ENCODE measurements at places on chromosomes 16 and 17.

- no peak for DNase-seq
Measured at GRCh38 chr16:16148755-16149154, 74.5 kb downstream of the ABCC6 start.

DNA sequence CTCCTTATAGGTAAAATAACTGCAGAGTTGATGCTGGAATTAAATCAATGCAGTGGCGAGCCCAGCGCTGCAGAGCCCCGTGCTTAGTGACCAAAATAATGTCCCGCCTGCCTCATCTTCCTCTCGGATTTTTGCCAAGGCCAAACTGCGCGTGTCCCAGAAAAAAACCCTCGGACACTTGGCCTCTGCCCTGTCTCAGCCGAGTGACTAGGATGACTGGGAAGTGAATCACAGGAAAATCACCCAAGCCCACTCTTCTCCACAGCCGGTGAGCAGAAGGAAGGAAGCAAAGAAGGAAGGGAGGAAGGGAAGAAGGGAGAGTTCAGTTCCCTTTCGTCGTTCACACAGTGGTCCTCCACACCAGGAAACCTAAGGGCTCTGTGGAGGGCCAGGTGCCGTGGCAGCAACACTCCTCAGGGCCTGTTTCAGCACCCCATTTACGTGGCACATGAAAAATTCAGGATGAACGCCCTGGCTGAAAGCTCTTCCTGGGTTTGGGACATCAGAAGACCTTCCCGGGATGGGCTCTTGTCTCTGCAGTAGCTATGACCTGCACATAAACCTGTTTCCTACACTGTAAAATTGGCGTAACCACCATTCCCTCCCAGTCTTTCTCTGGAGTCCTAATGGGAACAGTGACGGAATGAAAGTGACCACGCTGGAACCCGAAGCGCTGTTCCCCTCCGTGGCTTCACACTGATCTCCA is 25.4 kb upstream of the HOXB13 start:
- peak; percentile 26 for DNase-seq

DNA sequence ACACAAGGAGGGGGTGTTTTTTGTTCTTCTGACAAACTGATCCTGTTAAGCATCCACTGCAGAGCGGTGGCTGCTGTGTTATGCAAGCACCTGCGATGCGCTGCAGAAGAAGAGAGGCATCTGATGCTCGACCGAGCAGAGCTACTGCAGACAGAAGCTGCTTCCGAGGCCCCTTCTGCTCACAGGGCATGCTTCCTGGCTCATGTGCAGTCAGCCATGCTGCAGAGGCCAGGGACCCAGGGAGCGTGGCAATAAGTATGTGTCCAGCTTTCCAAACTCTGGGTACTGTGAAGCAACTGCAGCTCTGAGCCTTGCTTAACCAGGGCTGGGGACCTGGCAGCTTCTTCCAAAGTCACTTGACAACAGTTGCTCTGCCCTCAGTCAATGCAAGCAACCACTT is 448.6 kb upstream of the RBFOX1 start:
- DNase-seq: peak; percentile 40

- no peak for DNase-seq
Measured at GRCh38 chr17:75762513-75763268, 2.3 kb downstream of the GALK1 start.

GRCh38 chr17:35536664-35537171 is 760 bp downstream of the SLFN12L start:
- DNase-seq: no peak

DNA sequence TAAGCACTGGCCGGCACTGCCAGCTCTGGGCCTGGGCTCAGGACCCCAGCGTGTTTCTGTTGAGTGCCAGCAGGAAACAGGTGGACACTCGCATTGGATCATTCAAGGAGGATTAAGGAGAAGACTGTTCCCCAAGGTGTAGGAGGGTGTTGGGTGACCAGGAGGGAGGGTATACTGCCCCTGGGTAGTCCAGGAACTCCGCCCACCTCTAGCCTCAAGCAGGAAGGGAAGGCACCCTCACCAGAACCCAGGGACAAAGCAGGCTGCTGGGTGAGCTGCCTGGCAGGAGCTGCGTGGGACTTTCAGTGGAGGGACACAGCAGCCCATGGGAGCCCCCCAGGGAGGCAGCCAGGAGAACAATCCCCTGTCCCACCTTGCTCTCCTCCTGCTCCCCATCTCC is 7.7 kb upstream of the RAB37 start:
- DNase-seq: no peak

DNA sequence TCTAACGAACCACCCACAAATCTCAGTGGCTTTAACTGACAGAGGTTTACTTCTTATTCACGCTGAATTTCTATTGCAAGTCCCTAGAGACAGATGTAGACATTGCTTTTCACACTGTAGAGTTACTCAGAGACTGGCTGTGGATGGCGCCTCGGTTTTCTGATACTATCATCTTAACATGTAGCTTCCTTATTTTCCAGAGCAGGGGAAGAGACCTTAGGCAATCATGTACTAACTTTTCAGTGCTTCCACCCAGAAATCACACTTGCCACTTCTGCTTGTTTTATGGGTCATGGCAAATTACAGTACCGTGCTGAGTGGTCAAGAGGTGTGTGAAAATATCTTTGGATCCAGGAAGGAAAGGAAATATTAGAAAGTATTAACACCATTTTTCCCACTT is 65.4 kb downstream of the MAF start:
- DNase-seq: no peak

DNA sequence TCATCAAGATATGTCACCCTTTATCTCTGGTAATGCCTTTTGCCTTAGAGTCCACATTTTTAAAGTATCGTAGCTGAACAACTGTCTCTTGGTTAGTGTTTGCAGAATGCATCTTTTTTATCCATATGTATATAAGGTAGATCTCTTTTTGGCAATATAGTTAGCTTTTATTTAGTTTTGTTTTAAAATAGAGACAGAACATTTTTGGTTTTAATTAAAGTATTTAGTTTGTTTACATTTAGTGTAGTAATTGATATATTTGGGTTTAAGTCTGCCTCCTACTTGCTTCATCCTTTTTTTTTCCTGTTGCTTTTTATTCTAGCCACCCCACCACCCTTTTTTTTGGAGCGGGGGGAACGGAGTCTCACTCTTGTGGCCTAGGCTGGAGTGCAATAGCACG is 184.6 kb upstream of the CHMP6 start:
- no peak for DNase-seq

DNA sequence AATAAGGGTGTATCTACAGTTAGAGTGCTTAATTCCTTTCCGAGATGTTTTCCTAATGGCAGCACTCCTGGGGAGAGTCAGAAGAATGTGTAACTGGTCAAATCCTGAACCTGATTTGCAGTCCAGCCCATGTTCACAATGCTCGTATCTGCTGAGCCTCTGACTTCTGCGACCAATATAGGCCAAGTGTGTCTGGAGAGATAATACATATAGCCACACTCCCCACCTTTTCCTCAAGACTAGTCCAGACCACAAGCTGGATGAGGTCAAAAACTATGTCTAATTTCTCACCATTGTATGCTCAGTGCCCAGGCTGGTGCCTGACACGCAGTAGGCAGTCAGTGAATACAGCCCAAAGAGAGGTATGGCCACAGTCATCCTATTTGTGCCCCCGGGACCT is 58.0 kb downstream of the XYLT1 start:
- no peak for DNase-seq

DNA sequence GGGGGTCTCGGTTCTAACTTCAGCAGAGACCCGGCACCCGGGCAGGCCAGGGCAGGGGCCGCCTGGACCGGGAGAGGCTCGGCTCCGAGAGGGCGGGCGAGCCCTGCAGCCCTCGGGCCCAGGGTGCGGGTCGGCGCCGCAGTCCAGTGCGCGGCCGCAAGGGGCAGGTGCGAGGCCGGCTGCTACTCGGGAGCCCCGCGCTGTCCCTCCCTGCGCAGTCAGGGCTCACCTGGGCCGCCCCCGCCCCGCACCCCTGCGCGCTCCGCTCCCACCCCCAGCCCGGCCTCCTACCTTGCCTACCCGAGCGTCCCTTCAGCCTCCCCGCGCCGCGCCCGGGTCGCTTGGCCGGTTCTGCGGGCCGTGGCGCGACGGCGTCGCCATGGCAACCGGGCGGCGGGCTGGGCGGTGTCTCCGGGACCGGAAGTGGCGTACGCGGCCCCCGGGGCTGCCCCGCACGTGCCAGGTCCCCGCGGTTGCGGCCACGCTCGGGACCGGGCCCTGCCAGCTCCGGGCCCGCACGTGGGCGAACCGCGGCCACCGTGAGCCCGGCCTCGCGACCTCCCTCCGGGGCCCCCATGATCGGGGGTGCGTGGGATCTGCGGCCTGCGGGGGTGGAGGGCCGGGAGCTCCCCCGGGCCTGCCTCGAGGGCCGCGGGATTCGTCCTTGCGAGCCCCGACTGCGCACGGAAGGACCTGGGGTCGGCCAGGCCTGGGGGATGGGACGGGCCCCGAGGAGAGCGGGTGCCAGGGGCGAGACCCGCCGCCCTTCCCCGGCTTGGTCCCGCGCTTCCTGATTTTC is at the start of gene CYB561:
Gene CYB561, minus strand, starts transcription at position 353 of the 799 bp plus-strand sequence. CDS start 8,759 bp downstream, outside the sequence.
- peak; percentile 77 for DNase-seq

DNA sequence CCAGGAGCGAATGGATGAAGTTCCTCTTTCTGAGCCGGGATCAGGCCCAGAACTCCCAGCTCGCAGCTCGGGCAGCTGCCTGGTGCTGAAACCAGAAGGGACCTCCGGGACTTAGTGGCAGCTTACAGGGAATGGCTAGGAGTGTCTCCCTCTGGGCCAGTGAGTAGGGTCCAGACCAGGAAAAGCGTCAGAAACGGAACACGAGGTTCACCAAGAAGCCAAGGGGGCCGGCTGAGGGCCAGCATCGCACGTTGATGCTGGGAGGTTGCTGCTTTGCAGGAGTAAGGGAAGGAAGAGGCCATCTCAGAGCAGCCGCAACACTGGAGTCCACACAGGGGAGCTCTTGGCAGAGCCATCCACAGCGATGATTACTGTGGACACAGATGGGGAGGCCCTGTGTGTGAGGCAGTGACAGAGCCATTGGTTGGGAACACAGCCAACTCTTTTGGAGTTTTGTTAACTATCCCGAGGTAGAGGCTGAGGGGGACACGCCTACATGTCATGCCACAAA is 74.0 kb upstream of the CREBBP start:
- peak; percentile 58 for DNase-seq

GRCh38 chr16:85302848-85303353 is 190.6 kb upstream of the CIBAR2 start:
- DNase-seq: no peak

GRCh38 chr17:17729620-17730249 is 48.5 kb downstream of the RAI1 start:
- no peak for DNase-seq

DNA sequence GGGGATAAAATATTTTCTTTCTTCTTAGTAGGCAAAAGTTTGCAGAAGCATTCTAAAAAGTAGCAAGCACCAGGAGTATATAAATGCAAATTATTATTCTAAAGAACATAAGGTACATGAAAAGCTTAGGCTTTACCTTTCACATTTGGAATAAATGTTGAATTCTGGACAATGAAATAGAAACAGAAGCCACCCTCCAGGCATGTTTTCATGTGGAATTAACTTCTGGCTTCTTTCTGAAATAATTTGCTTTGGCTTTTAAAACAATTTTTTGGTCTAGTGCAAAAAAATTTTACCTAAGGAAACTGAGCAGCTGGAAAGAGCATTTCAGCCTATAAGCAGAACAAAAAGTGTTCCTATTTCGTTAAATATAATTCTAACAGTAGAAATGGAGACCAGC is 109.5 kb upstream of the CORO6 start:
- DNase-seq: no peak

DNA sequence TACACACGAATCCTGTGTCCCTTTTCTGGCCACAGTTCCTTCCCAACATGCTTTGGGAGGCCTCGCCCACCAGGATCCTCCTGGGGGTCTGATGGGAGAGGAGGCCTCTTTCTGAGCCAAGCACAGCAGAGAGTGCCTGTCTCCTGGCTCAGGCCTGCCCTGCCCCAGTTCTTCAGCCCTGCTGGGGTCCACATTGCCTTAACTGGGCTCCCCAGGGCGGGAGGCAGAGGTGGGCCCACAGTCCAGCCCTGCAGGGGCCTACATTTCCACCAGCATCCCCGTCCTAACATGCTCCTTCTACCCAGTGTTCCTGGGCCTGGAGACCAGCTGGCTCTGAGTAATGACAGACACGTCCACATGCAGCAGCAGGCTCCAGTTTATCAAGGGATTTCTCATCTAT is 29.6 kb downstream of the WNT9B start:
- no peak for DNase-seq

- DNase-seq: no peak
Measured at GRCh38 chr17:74181341-74181740, 22.1 kb upstream of the RPL38 start.

DNA sequence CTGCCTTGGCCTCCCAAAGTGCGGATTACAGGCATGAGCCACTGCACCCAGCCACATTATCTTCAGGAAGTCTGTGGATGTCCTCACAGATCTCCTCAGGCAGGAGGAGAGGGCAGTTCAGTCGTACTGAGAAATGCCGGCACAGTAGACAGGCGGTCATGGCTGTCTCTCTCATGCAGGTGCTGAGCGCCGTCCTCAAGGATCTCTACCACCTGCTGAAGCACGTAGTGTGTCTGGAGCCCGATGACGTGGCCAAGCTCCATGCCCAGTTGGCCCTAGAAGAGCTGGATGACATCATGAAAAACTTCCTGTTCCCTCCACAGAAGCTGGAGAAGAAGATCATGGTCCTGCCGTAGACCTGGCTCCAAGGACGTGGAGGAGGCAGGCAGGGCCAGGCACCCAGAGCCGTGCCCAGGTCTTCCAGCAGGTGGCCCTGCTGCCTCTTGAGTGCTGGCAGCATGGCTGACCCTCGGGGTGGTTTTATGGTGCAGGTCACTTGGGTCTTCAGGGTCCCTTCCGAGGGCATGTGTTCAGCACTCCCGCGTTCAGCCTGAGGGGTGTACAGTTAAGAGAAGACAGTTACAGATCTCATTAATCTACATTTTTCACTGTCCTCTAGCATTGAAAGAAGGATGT is 22.0 kb upstream of the HAS3 start:
- DNase-seq: no peak

DNA sequence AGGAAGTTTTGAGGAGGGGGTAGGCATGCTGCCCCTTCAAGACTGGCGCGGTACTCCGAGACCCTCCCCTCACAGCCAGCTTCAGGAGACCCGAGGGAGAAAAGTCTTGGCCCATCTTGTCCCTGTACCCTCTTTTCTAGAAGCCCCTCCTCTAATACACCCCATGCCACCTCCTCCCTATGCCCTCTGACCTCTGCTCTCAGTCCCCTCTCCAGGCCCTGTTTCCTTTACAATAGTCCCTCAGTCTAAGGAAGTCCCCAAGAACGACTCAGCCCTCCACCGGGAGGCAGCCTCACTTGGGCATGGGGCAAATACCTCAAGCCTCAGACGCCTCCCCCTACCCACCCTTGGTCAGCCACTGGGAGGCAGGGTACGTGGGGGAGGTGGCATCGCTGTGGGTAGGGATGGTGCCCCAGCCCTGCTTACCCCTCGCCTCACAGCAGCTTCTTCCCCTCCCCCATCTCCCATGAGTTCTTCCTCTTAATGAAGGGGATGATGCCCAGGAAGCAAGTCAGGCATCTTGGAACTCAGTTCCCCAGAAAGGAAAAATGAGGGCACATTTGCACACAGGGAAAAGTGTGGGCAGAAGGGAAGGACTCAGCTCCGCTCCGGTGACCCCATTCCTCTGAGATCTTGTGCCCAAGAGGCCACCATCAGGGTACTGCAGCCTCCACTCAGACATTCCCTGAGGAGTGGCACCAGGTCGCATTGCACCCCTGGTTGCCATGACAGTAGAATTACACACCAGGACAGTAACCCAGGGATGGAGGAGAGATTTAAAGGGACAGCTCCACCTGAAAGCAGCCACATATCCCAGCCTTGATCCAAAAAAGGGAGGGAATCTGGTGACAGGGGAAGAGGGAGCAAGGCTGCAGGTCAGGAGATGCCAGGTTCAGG is 6.2 kb downstream of the MPP2 start:
- peak; percentile 58 for DNase-seq

- no peak for DNase-seq
Measured at GRCh38 chr17:15513856-15514459, 46.5 kb upstream of the CDRT4 start.

Measured in retina (tissue), 1 donor.